GM12878 (cell line): ENCODE measurements at places on chromosomes 11 and 22.

GRCh38 chr11:124807660-124808270 is 7.6 kb upstream of the MSANTD2 start:
- DNase-seq = no peak

GRCh38 chr11:95499516-95500135 is 268.6 kb upstream of the SESN3 start:
- no peak for DNase-seq

DNA sequence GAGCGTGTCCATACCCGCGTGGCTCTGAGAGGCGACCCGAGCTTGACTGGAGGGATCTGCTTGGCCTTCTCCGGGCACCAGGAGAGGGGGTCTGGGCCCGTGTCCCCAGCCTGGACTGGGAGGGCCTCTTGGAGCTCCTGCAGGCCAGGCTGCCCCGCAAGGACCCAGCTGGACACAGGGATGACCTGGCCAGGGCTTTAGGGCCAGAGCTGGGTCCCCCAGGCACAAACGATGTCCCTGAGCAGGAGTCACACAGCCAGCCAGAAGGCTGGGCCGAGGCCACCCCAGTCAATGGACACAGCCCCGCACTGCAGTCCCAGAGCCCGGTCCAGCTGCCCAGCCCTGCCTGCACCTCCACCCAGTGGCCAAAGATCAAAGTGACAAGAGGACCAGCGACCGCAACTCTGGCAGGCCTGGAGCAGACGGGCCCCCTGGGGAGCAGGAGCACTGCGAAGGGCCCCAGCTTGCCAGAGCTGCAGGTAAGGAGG is 38.2 kb downstream of the TRIOBP start:
- no peak for DNase-seq

DNA sequence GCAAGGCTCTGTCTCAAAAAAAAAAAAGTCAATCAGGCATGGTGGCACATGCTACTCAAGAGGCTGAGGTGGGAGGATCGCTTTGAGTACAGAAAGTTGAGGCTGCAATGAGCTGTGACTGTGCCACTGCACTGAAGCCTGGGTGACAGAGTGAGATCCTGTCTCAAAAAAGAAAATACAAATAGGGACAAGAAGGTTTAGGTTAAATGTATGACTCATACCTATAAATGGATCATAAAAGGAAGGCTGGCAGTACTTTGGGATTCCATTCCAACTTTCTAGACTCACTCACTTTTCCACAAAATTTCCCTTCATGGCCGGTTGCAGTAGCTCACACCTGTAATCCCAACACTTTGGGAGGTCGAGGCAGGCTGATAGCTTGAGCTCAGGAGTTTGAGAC is 25.6 kb upstream of the OSBP start:
- no peak for DNase-seq
